ENCODE measurements at places on chromosomes 5 and 9.

DNA sequence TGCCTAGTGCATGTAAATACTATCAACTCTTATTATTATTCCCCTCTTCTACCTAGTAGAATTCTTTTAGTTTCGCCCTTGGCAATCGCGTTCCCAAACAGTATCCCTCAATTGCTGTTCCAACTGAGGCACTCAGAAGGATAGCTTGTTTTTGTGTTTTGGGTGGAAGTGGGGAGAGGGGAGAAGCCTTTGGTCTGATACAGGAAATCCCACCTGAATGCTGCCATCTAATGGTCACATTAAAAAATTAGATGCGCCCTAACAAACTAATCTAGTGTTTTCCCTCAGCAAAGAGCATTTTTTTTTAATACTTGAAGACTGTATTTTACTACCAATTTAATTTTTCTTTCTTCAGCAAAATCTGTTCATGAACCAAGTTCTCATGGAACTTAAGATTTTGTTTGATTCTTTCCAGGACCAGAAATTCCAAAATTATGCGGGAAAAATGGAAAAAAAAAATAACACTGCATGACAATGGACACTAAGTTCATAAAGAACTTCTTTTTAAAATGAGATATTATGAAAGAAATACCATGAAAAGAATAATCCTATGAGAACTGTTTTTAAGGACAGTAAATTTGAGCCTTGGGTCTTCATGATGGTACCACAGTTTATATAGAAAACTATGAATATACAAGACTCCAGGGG lies 22.2 kb upstream of the GLDC start:
- DNase-seq, result no peak

GRCh38 chr5:57002959-57003485 lies 51.1 kb upstream of the MIER3 start:
- no peak for DNase-seq

DNA sequence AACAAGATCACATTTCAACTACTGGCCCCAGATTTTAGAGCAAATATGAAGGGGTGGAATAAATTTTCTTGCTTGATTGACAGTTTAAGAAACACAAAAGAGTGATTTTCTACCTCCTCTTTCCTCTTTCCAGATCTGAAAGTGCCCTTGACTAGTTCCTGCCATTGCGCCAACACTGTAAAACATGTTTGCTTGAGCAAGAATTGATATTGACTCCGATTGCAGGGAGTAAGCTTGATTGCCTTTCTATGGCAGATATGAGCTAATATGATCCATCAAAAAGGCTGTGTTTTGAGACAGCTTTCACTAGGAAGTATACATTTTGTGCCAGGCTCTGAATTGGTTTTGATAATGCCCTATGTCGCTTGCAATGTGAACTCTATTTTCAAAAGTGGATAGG lies 508.8 kb downstream of the SEMA5A start:
- no peak for DNase-seq

GRCh38 chr9:18678821-18679590 lies 205.1 kb downstream of the ADAMTSL1 start:
- no peak for DNase-seq

DNA sequence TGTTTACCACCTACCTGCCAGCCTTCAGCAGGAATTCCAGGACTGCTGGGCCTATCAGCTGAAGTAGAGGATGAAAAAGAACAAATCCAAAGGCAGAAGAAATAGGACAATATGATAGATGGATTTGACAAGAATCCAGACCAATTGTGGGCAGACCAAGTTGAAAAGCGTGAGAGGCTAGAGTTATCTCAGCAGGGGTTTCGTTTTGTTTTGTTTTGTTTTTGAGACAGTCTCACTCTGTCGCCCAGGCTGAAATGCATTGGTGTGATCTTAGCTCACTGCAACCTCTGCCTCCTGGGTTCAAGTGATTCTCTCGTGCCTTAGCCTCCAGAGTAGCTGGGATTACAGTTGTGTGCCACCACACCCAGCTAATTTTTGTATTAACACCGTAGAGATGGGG lies 113.2 kb downstream of the PALM2AKAP2 start:
- no peak for DNase-seq

DNA sequence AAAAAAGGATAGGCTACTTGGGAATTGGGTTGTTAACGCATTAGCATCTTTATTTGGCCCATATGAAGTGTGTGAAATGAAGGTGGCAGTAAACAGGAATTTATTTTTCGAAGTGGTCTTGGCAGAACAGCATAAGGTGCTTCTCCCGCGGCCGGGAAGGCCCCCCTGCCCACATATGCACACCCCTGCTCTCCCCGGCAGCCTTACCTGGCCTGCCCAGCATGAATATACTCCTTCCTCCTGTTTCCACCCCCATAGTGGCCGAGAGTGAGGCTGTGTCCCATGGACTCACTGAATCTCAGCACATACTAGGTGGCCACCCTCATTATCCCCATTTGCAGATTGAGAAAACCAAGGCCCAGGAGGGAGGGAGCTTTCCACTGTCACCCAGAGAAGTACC lies 54.0 kb upstream of the OLFM1 start:
- DNase-seq, result no peak

GRCh38 chr9:128323212-128323730 lies 632 bp downstream of the COQ4 start:
- DNase-seq, result no peak

DNA sequence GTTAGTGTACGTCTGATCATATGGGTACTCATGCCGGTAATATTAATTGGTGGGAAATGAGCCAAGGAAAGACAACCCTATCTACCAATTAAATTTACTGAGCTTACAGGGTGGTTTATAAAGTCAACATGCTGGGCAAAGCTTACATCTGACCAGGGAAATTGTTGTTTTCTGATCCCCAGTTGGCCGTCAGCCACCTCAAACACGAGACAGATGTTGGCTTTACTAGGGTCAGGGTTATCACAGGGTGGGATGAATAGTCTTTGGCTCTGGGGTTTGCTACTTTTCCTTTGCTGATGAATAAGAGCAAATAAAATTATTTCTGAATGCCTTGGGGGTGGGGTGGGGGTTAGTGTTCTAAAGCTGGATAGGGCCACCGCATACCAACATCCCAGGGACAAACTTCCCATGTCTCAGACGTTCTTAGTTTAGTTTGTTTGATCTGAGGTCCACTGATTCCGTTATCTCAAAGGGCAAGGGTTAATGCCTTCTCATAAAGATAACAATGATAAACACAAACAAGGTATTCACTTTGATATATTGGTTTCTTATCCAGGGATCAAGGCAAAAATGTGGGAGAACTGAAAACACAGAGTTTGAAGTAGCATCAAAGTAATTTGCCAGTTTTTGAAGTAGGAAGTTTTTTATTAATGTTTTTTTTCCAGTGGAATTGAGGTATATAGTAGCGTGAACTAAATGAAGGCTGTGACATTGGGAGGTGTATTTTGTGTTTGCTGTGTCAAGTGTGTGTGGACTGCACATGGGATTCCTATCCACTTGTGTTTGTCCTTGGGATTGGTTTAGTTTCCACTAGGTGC lies 109.1 kb upstream of the RPS23 start:
- DNase-seq, result no peak

GRCh38 chr5:14407746-14408175 lies 173.8 kb upstream of the OTULINL start:
- no peak for DNase-seq

- DNase-seq, result no peak
Measured at GRCh38 chr5:66814146-66814991, 218.2 kb downstream of the MAST4 start.

- no peak for DNase-seq
Measured at GRCh38 chr9:137955586-137955985, 78.0 kb downstream of the CACNA1B start.

DNA sequence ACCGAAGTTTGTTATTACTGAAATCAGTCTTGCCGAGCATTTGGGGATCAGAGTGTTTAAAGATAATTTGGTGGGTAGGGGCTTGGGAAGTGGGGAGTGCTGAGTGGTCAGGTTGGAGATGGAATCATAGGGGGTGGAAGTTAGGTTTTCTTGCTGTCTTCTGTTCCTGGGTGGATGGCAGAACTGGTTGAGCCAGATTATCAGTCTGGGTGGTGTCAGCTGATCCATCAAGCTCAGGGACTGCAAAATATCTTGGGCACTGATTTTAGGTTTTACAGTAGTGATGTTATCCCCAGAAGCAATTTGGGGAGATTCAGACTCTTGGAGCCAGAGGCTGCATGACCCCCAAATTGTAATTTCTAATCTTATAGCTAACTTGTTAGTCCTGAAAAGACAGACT lies 5.4 kb upstream of the ANKRD31 start:
- no peak for DNase-seq

DNA sequence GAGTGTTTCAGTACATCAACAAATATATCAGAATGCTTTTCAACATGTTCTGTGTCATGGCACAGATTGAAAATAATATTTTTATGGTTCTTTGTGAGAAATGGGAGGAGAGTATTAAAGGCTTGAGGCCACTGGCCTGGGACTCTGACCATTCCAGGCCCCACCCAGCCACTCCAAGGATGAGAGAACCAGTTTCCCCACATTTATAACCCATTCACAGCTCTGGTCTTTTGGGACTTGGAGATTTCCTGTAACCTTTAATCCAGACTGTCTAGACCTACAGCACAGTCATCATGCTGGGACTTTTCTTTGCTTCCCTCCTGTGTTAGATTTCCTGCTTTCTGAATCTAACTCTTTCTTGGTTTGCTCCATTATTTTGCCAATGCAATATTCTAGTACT lies 389.6 kb downstream of the KIAA0825 start:
- no peak for DNase-seq

DNA sequence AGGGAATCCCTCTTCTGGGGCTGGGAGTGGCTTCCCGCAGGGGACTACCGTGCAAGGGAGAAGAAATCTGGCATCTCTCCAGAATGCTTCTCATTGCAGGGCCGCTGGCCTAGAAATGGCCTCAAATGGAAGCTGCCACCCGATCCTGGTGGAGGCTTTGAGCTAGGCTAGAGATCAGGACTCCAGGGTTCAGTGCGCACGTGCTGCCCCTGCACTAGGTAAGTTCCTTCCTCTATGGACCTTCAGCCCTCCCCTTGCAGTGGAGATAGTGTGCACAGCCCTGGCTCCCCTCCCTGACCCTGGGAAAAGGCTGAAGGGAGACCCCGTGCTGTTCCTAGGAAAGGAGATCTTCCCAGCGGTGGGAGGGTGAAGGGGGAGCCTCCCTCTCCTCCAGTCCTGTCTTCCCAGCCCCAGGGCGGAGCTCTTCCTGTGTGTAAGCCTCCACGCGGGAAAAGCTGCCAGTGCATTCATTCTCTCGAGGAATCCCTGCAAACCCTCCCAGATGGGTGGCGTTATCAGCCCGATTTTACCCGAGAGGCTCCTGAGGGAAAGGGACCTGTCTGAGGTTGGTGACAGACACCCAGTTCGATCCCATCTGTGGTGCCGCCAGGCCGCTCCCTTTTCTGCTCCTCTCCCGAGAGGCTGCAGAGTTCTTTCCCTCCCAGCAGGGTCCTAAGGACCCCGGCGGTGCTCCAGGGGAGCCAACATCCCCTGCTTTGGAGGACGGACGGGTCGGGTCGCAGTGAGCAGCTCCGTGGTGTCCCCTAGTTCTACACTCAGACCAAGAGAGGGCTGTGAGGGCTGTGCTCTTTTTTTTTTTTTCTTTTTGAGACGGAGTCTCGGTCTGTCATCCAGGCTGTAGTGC lies 1.4 kb upstream of the CERCAM start:
- no peak for DNase-seq

- DNase-seq, result no peak
Measured at GRCh38 chr9:89449261-89449671, 48.6 kb downstream of the SEMA4D start.

DNA sequence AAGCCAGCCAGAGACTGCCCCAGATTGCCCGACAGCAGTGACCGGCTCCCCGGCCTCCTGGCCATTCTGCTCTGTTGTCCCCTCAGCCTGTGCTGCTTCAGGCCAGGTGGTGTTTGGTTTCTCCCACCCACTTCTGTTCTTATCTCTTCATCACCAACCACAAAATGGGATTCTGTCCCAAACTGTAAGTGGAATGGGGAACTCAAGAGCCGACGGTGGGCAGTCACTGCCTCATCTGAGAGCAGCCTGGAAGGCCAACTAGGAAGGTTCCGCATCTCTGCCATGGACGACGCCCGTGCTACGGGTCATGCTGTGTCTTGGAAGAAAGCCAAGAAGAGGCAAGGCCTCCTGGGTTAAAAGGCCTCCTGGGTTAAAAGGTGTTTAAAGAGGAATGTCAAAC lies 219.0 kb upstream of the PIK3R1 start:
- DNase-seq, result no peak

- DNase-seq, result no peak
Measured at GRCh38 chr9:18989865-18990264, 43.1 kb downstream of the SAXO1 start.

GRCh38 chr9:1429297-1429696 lies 379.1 kb downstream of the DMRT2 start:
- no peak for DNase-seq

GRCh38 chr5:97121848-97122247 lies 20.6 kb downstream of the LIX1 start:
- no peak for DNase-seq

- no peak for DNase-seq
Measured at GRCh38 chr9:35745569-35745968, 3.5 kb downstream of the GBA2 start.

GRCh38 chr5:32130865-32131264 lies 43.3 kb downstream of the GOLPH3 start:
- DNase-seq, result no peak

- DNase-seq, result no peak
Measured at GRCh38 chr5:117473165-117473564, 898.5 kb upstream of the SEMA6A start.

DNA sequence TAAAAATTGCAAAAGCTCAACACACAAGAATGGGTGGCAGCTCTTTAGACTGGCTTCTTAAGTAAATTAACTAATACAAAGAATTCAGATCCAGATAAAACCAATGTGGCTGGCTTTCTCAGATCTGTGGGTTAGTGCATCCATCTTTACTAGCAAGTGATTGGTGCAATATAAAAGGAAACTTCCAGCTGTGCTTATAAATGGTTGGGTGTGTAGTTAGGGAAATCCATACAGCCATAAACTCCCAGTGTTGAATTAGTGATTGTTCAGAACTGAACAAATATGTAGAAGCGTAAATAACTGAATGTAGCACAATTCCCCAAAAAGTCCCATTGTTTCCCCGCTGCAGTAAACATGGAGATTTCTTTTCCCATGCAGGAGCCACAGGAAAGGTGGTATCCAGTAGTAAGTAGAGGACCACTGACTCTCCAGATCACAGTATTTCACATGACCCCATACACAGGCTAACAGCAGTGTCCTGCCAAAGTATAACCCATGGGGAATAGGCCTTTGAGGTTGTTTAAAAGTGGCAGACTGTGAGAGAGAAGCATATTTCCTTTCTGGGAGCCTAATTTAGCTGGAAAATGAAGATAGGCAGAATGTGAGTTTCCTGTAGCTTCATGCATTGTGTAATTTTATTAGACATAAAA lies 173.1 kb upstream of the SLC12A2 start:
- no peak for DNase-seq

DNA sequence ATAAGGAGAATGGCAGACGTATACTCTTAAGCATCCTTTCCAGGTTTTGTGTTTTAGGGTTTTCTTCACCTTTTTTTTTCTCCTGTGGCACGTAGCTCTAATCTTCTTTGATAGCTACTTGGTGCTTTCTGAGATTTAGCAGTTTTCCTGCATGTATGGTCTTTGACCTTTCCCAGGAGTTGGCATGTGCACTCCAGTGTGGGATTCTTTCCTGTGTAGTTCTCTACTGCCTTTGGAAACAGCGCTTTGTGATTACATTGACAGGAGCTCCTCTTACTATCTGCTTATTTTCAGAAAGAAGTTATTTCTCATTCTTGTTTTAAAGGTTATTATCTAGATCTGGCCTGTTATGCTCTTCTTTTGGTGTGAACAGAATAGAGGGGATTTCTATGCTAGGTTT lies 65.5 kb downstream of the UNC13B start:
- DNase-seq, result no peak

GRCh38 chr9:135355521-135356011 lies 124.0 kb upstream of the PPP1R26 start:
- DNase-seq, result no peak

Data from left hindlimb (tissue), 1 donor.